CD4-positive, alpha-beta T cell (primary cell): ENCODE measurements at places on chromosomes 12 and 14.

GRCh38 chr12:79532907-79533288, 157.9 kb downstream of the PAWR start:
- H3K36me3 ChIP-seq, result no peaks in the 10 kb centered on the region
- H3K27ac ChIP-seq, result no peak overlapping the region
- H3K4me1 ChIP-seq, result no peaks in the 10 kb centered on the region

DNA sequence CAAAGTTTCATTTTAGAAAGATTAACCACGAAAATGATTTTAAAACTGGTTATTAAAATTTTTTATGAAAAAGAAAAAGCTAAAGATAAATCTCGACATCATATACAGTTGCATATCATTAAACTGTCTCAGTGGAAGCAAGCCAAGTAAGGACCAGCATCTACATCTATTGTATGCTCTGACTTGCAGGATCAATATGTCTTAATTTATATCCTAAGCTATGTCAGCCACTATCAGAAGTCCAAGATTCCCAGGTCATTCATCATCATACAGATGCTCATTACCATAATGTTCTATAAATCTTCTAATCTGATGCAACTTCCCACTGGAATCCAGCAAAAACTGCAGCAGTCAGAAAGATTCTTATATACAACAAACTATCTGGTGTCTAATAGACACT, 43.5 kb downstream of the CMAS start:
- H3K27ac ChIP-seq, result no peak overlapping the region
- H3K4me3 ChIP-seq, result no peak overlapping the region
- H3K27me3 ChIP-seq, result no peaks in the 10 kb centered on the region
- H3K4me1 ChIP-seq, result no peaks in the 10 kb centered on the region

- H3K4me1 ChIP-seq, result no peaks in the 10 kb centered on the region
- H3K36me3 ChIP-seq, result no peaks in the 10 kb centered on the region
- H3K4me3 ChIP-seq, result no peak overlapping the region
- H3K27ac ChIP-seq, result no peak overlapping the region
These were observed 342.7 kb downstream of the PRKD1 start for GRCh38 chr14:29584992-29585391.

DNA sequence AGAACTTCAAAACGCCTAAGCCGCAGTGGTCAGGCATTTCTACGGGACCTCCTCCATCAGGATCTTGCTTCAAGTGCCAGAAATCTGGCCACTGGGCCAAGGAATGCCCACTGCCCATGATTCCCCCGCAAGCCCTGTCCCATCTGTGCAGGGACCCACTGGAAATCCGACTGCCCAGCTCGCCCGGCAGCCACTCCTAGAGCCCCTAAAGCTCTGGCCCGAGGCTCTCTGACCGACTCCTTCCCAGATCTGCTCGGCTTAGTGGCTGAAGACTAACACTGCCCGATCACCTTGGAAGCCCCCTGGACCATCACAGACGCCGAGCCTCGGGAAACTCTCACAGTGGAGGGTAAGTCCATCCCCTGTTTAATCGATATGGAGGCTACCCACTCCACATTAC, 1113.0 kb upstream of the TMEM132C start:
- H3K4me1 ChIP-seq, result no peaks in the 10 kb centered on the region
- H3K27me3 ChIP-seq, result no peaks in the 10 kb centered on the region
- no peaks in the 10 kb centered on the region for H3K36me3 ChIP-seq
- no peak for DNase-seq

GRCh38 chr14:68548194-68549076, 244.4 kb downstream of the ZFP36L1 start:
- H3K27me3 ChIP-seq, result no peaks in the 10 kb centered on the region
- no peak overlapping the region for H3K27ac ChIP-seq
- H3K36me3 ChIP-seq, result no peaks in the 10 kb centered on the region
- no peaks in the 10 kb centered on the region for H3K4me1 ChIP-seq

DNA sequence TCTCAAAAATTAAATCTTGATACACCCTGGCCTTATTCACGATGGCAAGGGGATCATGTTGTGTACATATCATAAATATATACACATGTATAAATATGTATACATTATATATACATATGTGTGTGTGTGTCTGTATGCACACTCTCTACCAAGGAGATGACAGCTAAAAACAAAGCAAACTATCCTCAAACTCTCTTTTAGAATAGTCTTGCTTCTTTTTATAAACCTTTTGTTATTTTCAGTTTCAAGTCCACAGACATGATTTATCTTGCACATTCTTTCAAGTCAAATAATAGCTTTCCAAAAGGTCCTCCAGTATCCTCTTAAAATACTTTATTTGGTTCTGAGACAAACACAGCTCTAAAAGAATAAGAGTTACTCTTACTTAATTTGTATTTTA, 8.4 kb downstream of the ANO6 start:
- H3K4me1 ChIP-seq, result peaks cover 15% of the 10 kb centered on the region
- no peak for DNase-seq
- no peaks in the 10 kb centered on the region for H3K27me3 ChIP-seq
- H3K27ac ChIP-seq, result no peak overlapping the region
- H3K36me3 ChIP-seq, result peaks cover 3% of the 10 kb centered on the region

- no peak for DNase-seq
- H3K27ac ChIP-seq, result no peak overlapping the region
These were observed 53.5 kb downstream of the FBRSL1 start for GRCh38 chr12:132543298-132544079.

DNA sequence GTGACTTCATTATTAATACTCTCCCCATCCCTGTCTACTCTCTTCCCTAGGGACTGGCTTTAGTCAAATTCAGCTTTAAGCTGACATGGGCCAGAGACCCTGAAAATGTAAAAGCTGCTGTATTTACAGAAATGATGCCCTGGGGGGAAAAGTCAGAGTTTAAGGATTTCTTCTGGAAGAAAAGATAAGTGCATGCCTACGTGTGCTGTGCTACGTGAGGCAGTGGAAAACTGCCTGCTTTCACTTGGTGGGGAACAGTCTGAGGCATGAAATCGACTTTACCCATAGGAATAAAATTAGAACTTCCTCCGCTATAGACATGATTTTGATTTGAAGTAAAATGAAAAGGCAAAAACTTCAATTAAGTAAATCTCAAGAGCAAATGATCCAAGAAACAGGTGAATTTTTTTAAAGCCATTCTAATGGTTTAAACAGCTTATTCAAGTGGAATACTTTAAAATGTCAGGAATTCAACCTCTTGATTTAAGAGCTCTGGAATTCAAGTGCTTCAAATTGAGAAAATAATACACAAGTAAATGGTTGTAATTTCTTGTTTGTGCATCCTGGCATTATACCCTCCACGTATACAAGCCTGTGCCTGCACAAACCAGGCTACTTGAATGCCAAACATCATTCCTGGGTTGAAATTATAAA, 168.5 kb downstream of the FOXN3 start:
- H3K27ac ChIP-seq, result no peak overlapping the region
- H3K4me3 ChIP-seq, result no peak overlapping the region
- DNase-seq, result no peak
- peaks cover 12% of the 10 kb centered on the region for H3K4me1 ChIP-seq

DNA sequence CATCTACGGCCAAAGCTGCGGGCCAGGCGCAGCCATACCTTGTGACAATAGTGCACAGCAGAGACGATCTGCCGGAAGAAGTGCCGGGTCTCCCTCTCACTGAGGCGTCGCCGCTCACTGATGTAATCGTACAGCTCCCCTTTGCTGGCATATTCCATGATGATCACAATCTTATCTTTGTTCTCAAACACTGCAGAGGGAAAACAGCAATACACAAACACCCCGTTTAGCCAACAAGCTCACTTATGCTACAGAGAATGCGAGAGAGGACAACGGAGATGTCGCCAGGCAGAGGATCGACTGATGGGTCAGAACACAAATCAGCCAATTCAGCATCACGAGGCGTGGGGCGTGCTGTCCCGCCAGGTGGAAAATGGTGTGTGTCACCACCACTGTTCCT, 52.1 kb downstream of the NUAK1 start:
- H3K36me3 ChIP-seq, result no peaks in the 10 kb centered on the region
- H3K27me3 ChIP-seq, result peaks cover 3% of the 10 kb centered on the region
- DNase-seq, result no peak
- no peak overlapping the region for H3K27ac ChIP-seq

- no peaks in the 10 kb centered on the region for H3K27me3 ChIP-seq
- H3K4me1 ChIP-seq, result no peaks in the 10 kb centered on the region
- H3K27ac ChIP-seq, result no peak overlapping the region
These were observed 212.9 kb downstream of the NRXN3 start for GRCh38 chr14:78383060-78383459.

GRCh38 chr12:81263072-81263471, 185.2 kb downstream of the ACSS3 start:
- H3K36me3 ChIP-seq, result no peaks in the 10 kb centered on the region
- H3K27me3 ChIP-seq, result no peaks in the 10 kb centered on the region
- H3K27ac ChIP-seq, result no peak overlapping the region

DNA sequence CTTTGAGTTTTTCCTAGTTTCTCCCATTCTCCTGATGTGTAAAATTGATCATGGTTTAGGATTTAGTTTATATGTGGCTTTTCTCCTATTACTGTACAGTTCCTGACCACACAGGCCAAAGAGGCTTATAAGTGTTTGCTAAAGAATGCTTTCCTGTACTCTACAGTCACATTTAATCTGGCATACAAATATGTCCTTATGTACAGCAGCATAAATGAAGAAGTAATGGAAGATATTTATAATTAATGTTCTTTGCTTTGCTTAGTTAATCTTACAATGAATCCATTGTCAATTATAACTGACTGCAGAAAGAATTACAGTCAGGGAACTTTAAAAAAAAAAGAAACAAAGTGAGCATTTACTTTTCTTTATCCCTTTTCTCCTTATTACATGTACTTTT, 293.9 kb downstream of the KCNC2 start:
- H3K36me3 ChIP-seq, result no peaks in the 10 kb centered on the region
- H3K27me3 ChIP-seq, result no peaks in the 10 kb centered on the region
- no peak for DNase-seq
- H3K4me3 ChIP-seq, result no peak overlapping the region
- H3K27ac ChIP-seq, result no peak overlapping the region

- no peaks in the 10 kb centered on the region for H3K27me3 ChIP-seq
- no peak overlapping the region for H3K27ac ChIP-seq
- no peak overlapping the region for H3K4me3 ChIP-seq
- H3K36me3 ChIP-seq, result peaks cover 2% of the 10 kb centered on the region
- DNase-seq, result no peak
- H3K4me1 ChIP-seq, result no peaks in the 10 kb centered on the region
These were observed 32.3 kb downstream of the LGMN start for GRCh38 chr14:92716131-92716530.

GRCh38 chr12:113260127-113260526, 38.9 kb downstream of the TPCN1 start:
- H3K27me3 ChIP-seq, result no peaks in the 10 kb centered on the region
- H3K27ac ChIP-seq, result no peak overlapping the region
- peaks cover 42% of the 10 kb centered on the region for H3K4me1 ChIP-seq
- H3K36me3 ChIP-seq, result peaks cover 3% of the 10 kb centered on the region
- DNase-seq, result no peak

- no peak overlapping the region for H3K4me3 ChIP-seq
- H3K27ac ChIP-seq, result no peak overlapping the region
- no peak for DNase-seq
- peaks cover 94% of the 10 kb centered on the region for H3K36me3 ChIP-seq
These were observed 62.1 kb downstream of the SCAF11 start for GRCh38 chr12:45928309-45928708.

DNA sequence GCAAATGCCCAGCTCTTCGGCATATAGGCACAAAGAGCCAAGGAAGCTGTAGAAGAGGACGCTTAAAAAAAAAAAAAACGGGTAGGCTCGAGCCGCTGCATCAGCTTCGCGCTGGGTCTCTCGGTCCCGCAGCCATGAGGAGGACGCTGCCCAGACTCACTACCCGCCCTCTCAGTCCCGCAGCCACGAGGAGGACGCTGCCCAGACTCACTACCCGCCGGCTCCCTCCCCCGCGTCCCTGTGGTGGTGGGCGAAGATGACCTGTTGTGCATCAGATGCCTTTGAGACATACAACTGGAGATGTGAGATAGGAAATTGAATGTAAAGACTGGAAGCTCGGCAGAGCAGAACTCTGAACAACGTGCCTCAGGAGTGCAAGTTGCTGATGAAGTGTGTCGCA, 11.4 kb upstream of the SPSB2 start:
- no peaks in the 10 kb centered on the region for H3K4me1 ChIP-seq
- no peaks in the 10 kb centered on the region for H3K27me3 ChIP-seq
- H3K4me3 ChIP-seq, result no peak overlapping the region
- no peak for DNase-seq
- H3K36me3 ChIP-seq, result peaks cover 11% of the 10 kb centered on the region

GRCh38 chr12:94150240-94151121, 2.1 kb downstream of the PLXNC1 start:
- H3K27me3 ChIP-seq, result no peaks in the 10 kb centered on the region
- peaks cover 29% of the 10 kb centered on the region for H3K4me1 ChIP-seq
- peak overlapping the region; percentile 57 for H3K4me3 ChIP-seq

DNA sequence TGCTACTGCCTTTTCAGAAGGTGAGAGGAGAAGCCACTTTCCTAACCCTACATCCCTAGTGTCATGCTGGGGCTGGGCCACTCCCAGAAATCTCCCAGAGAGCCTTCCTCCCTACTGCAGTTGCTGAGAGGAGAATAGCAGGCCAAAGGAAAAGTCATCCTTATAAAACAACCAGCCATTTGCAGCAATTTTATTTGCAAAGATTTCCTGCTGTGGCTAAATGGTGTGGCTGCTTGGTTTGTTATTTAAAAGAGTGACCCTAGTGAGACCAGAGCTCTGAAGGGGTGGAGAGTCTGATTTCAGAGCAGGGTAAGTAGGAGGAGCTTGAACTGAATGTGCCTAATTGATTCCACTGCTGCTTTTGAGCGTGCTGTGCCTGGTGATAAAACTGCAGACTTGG, 232.0 kb downstream of the GRIN2B start:
- H3K27me3 ChIP-seq, result no peaks in the 10 kb centered on the region
- no peak for DNase-seq
- H3K4me1 ChIP-seq, result no peaks in the 10 kb centered on the region
- no peaks in the 10 kb centered on the region for H3K36me3 ChIP-seq
- H3K4me3 ChIP-seq, result no peak overlapping the region
- H3K27ac ChIP-seq, result no peak overlapping the region
